ENCODE measurements at places on chromosomes 7 and 10.

GRCh38 chr10:51653025-51653424 lies 46.4 kb downstream of the CSTF2T start:
- DNase-seq: peak; percentile 67

DNA sequence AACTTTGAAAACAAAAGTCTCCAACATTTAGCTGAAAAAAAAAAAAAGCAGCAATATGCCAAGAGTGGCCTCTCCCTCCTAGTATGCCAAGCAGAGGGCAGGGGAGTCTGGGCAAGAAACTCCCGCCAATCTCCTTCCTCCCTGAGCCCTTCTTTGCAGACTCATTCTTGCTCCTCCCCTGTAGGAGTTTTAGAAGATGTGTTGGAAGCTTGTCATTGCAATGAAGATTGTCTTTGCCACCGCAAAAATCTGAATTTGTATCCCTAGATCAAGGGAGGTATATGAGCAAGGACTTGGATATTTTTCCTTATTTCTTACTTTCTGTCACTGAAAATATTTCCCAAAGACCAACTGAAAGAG lies 2.6 kb upstream of the TNS3 start:
- peak; percentile 68 for DNase-seq

DNA sequence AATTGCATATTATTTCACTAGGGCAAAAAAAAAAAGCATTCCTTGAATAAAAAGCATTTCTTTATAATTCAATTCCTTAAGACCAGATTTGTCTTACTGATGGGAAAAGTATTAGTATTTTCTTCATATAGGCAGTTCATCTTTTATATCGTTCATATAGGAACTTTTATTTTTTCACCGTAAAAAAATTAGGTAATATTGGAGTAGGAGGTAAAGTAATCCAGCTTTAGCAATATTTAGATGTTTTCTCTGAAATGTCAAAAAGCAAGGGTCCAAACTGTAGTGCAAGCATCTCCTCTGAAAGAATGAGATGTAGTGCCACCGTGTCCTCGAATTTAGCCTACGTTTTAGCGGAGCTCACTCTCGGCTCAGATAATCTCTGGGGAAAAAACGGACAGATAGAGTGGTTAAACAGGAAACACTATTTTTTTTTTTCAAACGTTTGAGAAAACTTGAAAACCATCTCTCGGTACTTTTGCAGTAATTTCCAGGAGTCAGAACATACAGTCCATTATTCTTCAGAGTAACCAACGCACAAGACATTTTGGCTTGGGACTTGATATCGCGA lies 5.5 kb upstream of the SPAG6 start:
- DNase-seq: no peak

GRCh38 chr10:83764666-83765065 lies 374.6 kb upstream of the GHITM start:
- DNase-seq: no peak

DNA sequence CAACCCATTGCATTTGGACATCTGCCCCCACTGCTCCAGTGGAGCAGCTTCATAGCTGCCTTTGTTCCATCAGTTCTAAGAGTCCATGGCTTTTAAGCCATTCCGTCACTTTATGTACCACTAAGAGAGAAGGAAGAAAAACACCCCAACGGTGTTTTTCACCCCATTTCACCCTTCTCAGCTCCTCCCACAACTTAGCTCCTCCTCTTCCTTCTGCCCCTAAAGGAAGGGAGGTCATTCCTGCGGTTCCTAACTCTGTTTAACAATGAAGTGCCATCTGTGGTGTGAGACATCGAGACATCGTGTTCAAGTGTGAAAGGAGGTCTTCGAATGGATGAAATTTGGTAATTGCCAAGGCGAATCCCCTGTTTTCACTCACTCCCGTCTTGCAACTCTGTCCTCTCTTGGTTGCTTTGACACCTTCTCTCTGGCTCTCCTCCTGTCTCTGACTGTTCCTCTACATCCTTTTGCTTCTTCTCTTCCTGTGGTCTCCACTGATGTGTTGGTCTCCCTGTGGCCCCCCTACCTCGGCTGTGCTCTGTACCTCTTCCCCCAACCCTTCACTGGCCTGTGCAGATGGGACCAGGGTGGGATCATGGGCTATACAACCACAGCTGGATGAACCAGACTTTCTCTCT lies 23.0 kb downstream of the SMKR1 start:
- DNase-seq: no peak

DNA sequence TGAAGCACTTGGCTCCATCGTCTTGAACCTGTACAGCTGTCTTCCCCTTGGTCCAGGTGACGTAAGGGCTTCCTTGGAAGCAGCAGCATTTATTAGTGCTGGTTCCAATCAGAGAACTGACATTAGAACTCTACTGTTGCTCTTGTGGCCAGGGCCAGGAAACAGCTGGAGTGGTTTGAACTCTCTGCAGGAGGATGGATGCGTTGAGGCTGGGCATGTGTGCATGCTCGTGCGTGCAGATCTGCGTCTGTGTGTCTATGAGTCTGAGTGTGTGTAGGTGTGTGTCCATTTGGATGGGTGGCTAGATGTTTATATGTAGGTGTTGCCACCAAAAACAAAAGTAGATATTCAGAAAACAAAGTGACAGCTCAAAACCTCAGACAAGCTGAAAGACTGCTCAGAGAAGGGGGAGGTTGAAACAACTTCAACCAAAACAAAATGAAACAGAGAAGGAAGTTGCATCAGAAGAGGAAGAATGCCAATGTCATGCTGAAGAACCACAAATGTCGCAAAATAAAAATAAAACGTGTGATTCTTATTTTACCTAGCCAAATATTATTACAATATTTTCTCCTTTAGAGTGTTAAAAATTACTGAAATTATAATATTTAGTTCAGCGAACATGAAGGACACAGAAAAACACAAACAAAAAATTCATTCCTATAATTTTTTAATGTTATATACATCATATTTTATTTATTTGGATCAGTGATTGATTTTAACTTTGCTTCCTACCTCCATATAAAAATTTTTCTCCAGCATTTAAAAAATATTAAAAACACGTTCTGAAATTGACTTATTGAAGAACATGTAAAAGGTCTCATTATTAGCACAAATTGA lies 96.1 kb upstream of the MKLN1 start:
- peak; percentile 75 for DNase-seq

- DNase-seq: peak; percentile 75
Measured at GRCh38 chr10:87861566-87861952, 1.8 kb downstream of the KLLN start.

All from fibroblast of skin of right biceps (primary cell).